ENCODE measurements at places on chromosomes 4 and X.

DNA sequence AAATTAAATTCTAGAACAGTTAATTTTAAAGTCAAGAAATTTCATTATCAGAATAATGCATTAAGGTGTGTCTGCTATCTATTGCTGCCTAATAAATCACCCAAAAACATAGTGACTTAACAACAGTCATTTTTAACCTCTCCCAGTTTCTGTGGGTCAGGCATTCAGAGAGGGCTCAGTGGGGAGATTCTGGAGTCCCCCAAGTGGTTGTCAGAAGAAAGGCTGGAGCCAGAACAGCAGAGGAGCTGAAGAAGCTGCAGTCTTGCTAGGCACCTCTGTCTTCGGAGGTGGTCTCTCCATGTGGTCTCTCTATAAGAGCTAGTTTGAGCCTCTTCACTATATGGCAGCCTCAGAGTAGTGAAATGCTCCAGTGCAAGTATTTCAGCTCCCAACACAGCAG, 9.3 kb upstream of the HOPX start:
- no peaks in the 10 kb centered on the region for H3K36me3 ChIP-seq
- H3K4me3 ChIP-seq = no peak overlapping the region
- no peaks in the 10 kb centered on the region for H3K27me3 ChIP-seq
- no peak for DNase-seq
- H3K4me1 ChIP-seq = no peaks in the 10 kb centered on the region

GRCh38 chr4:45910511-45910910, 213.3 kb downstream of the GABRG1 start:
- H3K27ac ChIP-seq = no peak overlapping the region
- no peak overlapping the region for H3K4me3 ChIP-seq
- H3K27me3 ChIP-seq = no peaks in the 10 kb centered on the region
- H3K4me1 ChIP-seq = no peaks in the 10 kb centered on the region

DNA sequence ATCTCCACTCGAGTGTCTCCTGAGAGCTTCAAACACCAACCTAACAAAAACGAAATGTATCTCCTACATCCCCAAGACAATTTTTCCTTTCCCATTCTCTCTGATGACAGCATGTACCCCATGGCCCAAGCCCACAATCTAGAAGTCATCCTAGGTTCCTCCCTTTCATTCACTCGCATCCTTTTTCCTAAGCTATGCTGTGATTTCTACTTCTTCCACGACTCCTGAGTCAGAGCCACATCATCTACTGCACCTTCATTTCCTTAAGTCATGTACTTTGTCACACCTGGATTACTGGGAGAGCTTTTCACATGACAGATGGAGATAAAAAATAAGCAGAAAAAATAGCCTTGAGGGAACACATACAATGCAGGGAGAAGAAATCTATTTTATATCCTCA, 20.1 kb downstream of the C4orf36 start:
- H3K4me1 ChIP-seq = no peaks in the 10 kb centered on the region
- H3K4me3 ChIP-seq = no peak overlapping the region
- no peak overlapping the region for H3K27ac ChIP-seq
- DNase-seq = no peak
- H3K27me3 ChIP-seq = no peaks in the 10 kb centered on the region
- no peaks in the 10 kb centered on the region for H3K36me3 ChIP-seq

GRCh38 chr4:171266671-171267070, 546.5 kb upstream of the GALNTL6 start:
- H3K4me1 ChIP-seq = no peaks in the 10 kb centered on the region
- no peaks in the 10 kb centered on the region for H3K27me3 ChIP-seq
- no peaks in the 10 kb centered on the region for H3K36me3 ChIP-seq
- no peak overlapping the region for H3K4me3 ChIP-seq
- H3K27ac ChIP-seq = no peak overlapping the region
- DNase-seq = no peak

- DNase-seq = no peak
- H3K4me1 ChIP-seq = no peaks in the 10 kb centered on the region
- no peak overlapping the region for H3K27ac ChIP-seq
- no peaks in the 10 kb centered on the region for H3K27me3 ChIP-seq
- no peak overlapping the region for H3K4me3 ChIP-seq
Measured at GRCh38 chrX:133434197-133434820, 19.0 kb upstream of the GPC4 start.

- H3K4me1 ChIP-seq = peaks cover 13% of the 10 kb centered on the region
- no peaks in the 10 kb centered on the region for H3K27me3 ChIP-seq
- H3K27ac ChIP-seq = peak overlapping the region; percentile 49
- no peaks in the 10 kb centered on the region for H3K36me3 ChIP-seq
- no peak overlapping the region for H3K4me3 ChIP-seq
Measured at GRCh38 chrX:130024127-130024526, 41.7 kb downstream of the BCORL1 start.

GRCh38 chr4:142378179-142378578, 467.9 kb downstream of the INPP4B start:
- H3K27ac ChIP-seq = peak overlapping the region; percentile 39
- H3K36me3 ChIP-seq = no peaks in the 10 kb centered on the region
- no peak for DNase-seq
- H3K4me3 ChIP-seq = no peak overlapping the region
- H3K27me3 ChIP-seq = no peaks in the 10 kb centered on the region

DNA sequence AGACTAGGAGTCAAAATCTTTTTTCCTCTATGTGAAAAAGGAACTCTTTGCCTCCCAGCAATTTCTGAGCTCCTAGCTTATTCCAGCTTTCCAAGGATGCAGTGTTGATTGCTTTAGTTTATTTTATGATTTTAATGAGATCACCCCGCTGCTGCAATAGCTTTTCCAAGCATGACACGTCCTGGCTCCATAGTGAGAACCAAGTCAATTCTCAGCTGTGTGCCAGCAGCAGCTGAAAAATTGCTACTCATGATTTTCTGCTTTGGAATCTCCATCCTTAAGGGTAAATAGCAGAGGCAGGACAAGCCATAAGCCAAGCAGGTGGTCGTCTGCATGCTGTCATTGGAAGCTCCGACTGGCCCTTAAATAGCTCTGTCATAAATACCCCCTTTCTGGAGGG, 64.5 kb downstream of the FTHL17 start:
- no peaks in the 10 kb centered on the region for H3K27me3 ChIP-seq
- no peaks in the 10 kb centered on the region for H3K36me3 ChIP-seq
- H3K4me3 ChIP-seq = no peak overlapping the region
- H3K27ac ChIP-seq = no peak overlapping the region

GRCh38 chr4:85402371-85402770, 72.6 kb upstream of the ARHGAP24 start:
- no peak overlapping the region for H3K4me3 ChIP-seq
- no peak overlapping the region for H3K27ac ChIP-seq
- no peaks in the 10 kb centered on the region for H3K27me3 ChIP-seq
- DNase-seq = no peak

- DNase-seq = no peak
- H3K4me1 ChIP-seq = peaks cover 4% of the 10 kb centered on the region
- H3K36me3 ChIP-seq = no peaks in the 10 kb centered on the region
- H3K27me3 ChIP-seq = no peaks in the 10 kb centered on the region
Measured at GRCh38 chr4:147836807-147837206, 104.9 kb downstream of the ARHGAP10 start.

DNA sequence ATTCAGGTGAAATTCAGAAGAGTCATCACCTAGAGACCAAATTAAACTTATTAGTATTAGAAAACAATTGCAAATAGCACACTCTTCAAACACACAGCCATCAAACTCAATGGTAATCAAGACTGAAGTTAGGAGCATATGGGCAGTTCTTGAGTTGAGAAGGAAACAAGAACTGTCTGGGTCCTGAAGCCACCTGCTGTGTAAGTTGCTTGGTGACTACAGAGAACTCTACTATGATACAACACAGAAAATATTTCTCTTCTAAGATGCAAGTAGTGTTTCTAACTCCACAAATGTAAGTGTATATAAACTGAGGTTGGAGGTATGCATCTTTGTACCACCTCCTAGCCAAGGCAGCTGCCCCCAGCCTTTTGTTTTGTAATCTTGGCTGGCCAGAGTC, 325 bp upstream of the PF4V1 start:
- no peaks in the 10 kb centered on the region for H3K4me1 ChIP-seq
- no peaks in the 10 kb centered on the region for H3K36me3 ChIP-seq
- no peak for DNase-seq
- H3K27me3 ChIP-seq = peaks cover 4% of the 10 kb centered on the region

DNA sequence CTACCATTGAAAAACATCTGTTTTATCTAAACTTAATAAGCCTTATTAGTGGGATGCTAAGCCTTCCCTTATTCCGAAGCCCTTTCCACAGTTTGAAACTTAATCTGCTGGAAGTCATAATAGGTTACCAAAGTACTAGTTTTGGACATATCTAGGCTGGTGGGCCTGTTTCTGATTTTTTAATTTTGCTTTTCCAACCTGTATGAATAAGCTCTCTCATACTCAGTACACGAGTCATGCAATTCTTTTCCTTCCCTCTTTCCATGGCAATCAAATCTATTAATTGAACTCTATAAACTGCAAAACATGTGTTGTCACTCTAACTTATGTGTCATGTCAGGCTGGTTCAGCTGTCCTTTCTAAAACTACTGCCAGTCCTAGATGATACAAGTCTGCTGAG, 91.0 kb downstream of the AMMECR1 start:
- H3K36me3 ChIP-seq = no peaks in the 10 kb centered on the region
- H3K4me3 ChIP-seq = no peak overlapping the region
- H3K27me3 ChIP-seq = no peaks in the 10 kb centered on the region

DNA sequence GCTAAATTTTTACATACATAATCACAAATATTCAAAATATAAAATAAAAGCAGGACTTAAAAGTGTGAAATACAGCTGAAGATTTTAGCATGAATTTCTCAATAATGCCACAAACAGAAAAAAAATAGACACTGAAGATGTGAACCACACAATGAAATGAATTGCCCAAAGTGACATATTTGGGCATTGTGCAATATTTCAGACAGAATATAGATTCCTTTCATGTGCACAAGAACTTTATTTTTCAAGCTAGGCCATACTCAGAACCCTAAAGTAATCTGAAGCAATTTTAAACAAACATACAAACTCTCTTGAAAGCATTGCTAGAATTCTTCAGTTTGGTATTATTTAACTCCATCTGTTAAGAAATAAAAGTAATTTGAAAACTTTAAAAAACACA, 764.1 kb downstream of the STIM2 start:
- no peak overlapping the region for H3K27ac ChIP-seq
- H3K27me3 ChIP-seq = no peaks in the 10 kb centered on the region
- H3K36me3 ChIP-seq = no peaks in the 10 kb centered on the region
- H3K4me3 ChIP-seq = no peak overlapping the region
- no peak for DNase-seq

DNA sequence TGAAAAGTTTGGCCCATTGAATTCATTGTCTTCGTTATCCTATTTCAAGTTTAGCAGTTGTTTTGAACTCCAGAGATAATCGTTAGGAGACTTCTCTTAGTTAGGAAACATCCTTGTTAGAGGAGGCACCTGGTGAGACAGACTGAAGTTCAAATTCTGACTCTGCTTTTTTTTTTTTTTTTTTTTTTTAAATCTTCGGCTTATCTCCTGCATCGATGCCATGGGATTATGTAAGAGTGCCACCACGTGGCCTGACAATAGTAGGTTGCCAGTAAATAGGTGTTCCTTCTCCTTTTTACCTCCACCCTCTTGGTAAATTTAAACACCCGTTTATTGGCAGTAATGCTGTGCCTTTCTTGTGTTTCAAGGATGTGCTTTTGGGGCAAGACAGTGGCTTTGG, 149.3 kb downstream of the SOWAHB start:
- H3K36me3 ChIP-seq = no peaks in the 10 kb centered on the region
- no peaks in the 10 kb centered on the region for H3K4me1 ChIP-seq
- no peak overlapping the region for H3K4me3 ChIP-seq
- no peak for DNase-seq

- H3K4me3 ChIP-seq = peak overlapping the region; percentile 86
- no peak overlapping the region for H3K27ac ChIP-seq
- H3K36me3 ChIP-seq = no peaks in the 10 kb centered on the region
- H3K27me3 ChIP-seq = peaks cover 5% of the 10 kb centered on the region
- peaks cover 18% of the 10 kb centered on the region for H3K4me1 ChIP-seq
Measured at GRCh38 chr4:13483136-13483767, 888 bp downstream of the RAB28 start.

GRCh38 chr4:173185847-173186510, 17.4 kb downstream of the GALNT7 start:
- peaks cover 3% of the 10 kb centered on the region for H3K4me1 ChIP-seq
- DNase-seq = no peak
- no peaks in the 10 kb centered on the region for H3K27me3 ChIP-seq
- no peak overlapping the region for H3K4me3 ChIP-seq

DNA sequence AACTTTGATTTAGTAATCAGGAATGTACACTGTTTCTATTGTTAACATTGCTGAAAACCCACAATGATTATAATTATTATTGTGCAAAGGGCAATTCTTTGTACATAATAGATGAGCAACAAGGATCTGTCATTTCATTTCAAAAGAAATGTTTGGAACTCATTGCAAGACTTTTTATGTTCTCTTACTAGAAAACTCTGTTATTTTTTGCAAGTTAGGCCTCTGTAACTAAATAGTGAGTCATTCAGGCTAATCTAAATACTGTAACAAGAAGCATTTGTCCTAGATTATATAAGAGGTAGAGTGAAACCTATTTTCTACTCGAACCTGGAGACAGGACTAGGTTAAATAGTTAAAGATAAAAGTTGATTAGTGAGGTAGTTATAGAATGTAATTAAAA, 93.2 kb upstream of the FAM47B start:
- H3K4me1 ChIP-seq = no peaks in the 10 kb centered on the region
- no peak overlapping the region for H3K27ac ChIP-seq
- H3K4me3 ChIP-seq = no peak overlapping the region
- H3K27me3 ChIP-seq = no peaks in the 10 kb centered on the region
- no peaks in the 10 kb centered on the region for H3K36me3 ChIP-seq
- DNase-seq = no peak

- H3K36me3 ChIP-seq = no peaks in the 10 kb centered on the region
- H3K27me3 ChIP-seq = no peaks in the 10 kb centered on the region
- H3K4me1 ChIP-seq = no peaks in the 10 kb centered on the region
Measured at GRCh38 chrX:38275615-38276014, 51.7 kb downstream of the RPGR start.

- H3K27ac ChIP-seq = no peak overlapping the region
- no peaks in the 10 kb centered on the region for H3K27me3 ChIP-seq
- no peak overlapping the region for H3K4me3 ChIP-seq
- H3K4me1 ChIP-seq = no peaks in the 10 kb centered on the region
- no peak for DNase-seq
Measured at GRCh38 chrX:26203561-26203960, 11.3 kb downstream of the MAGEB6 start.

GRCh38 chrX:29872831-29873230, 342.5 kb upstream of the MAGEB2 start:
- no peaks in the 10 kb centered on the region for H3K4me1 ChIP-seq
- H3K27me3 ChIP-seq = no peaks in the 10 kb centered on the region
- no peak for DNase-seq
- no peak overlapping the region for H3K4me3 ChIP-seq

DNA sequence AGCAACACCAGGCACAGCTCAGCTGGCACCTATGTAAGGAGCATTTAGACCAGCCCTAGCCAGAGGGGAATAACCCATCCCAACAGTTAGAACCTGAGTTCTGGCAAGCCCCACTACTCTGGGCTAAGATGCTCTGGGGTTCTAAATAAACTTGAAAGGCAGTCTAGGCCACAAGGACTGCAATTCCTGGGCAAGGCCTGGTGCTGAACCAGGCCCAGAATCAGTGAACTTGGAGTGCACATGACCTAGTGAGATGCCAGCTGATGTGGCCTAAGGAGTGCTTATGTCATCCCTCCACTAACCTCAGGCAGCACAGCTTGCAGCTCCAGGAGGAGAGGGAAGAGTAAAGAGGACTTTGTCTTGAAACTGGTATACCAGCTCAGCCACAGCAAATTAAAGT, 7.6 kb upstream of the PRRG3 start:
- no peaks in the 10 kb centered on the region for H3K36me3 ChIP-seq
- no peaks in the 10 kb centered on the region for H3K4me1 ChIP-seq
- no peaks in the 10 kb centered on the region for H3K27me3 ChIP-seq
- H3K4me3 ChIP-seq = no peak overlapping the region

GRCh38 chr4:7268941-7269340, 76.6 kb downstream of the SORCS2 start:
- H3K4me3 ChIP-seq = no peak overlapping the region
- DNase-seq = no peak
- no peaks in the 10 kb centered on the region for H3K36me3 ChIP-seq
- peaks cover 36% of the 10 kb centered on the region for H3K27me3 ChIP-seq
